ENCODE measurements at places on chromosomes 3 and 15. TPM values are rescaled to one million over a fixed set of nuclear protein-coding genes. Genes with fewer than 3 reads are reported as not detected.
A peak's percentile ranks its signal among the peaks of the same experiment; 100 is the strongest.

DNA sequence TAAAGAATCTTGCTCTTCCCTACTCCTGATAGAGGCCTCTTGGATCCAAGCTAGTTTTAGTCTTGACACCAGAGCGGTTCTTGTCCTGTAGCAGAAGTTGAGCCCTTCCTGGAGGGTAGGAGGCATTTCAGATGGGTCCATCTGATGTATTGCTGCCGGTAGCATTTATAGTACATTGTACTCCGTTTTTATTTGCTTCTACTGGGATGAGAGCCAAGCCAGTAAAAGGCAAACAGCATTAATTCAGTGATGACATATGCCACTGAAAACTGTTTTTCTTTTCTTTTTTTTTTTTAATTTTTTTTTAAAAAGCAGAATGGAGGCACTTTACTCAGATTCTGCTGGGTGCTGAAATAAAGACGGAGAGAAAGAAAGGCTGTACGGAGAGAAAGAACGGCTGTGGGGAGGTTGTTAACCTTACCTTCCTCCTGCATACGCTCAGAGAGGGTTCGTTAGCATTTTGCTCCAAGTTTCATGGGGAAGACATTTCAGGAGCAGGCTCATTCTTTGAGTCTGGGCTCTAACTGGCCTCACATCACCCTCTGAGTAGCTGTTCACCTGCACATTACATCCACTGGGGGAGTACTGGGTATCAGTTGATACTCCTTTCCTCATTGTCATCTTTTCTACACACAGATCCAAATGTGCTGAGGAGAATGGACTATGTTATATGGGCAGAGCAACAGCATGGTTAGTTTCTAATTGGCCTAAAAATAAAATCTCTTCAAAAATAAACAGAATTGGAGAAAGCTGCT is 161.5 kb downstream of the FEZF2 start:
- no peak for DNase-seq

- DNase-seq: no peak
Observed at GRCh38 chr15:29652595-29652994, 169.7 kb downstream of the TJP1 start.

DNA sequence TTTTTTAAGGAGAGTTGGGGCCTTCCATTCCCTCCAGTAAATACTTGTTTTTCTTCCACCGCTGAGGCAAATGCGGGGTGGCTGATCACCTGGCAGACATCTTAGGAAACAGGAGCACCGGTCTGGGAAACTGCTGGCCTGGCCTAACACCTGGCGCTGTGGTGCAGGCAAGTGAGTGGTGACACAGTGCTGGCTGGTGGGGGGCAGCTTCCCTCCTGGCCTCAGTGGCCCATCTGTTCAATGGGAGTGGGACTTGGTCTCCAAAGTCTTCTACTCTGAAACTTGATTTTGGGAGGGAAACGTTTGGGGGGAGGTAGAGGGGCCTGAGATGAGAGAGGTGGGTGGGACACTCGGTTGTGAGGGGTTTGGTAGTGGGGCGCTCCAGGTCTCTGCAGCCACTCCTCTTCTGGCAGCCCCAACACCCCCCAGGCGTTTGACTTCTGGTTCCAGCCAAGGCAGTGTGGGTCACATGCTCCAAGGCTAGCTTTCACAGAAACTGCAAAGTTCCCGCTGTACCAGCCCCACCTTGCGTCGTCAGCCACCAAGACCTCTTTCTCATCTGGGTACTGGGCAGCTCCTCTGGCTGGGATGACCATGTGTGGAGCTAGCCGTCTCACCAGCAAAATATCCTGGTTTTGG is 4.7 kb downstream of the GHRL start:
- DNase-seq: peak; percentile 57

Gene KCNAB1
- total RNA-seq: 1.5 TPM

Gene CCK
- not detected for total RNA-seq

Gene ATR
- 16.6 TPM for total RNA-seq

Gene CTXN2
- not detected for total RNA-seq

- DNase-seq: no peak
Observed at GRCh38 chr3:9110802-9111201, 138.6 kb downstream of the SRGAP3 start.

Data from suprapubic skin (tissue), 4 donors.